ENCODE measurements at places on chromosomes 1 and 21. TPM values are rescaled to one million over a fixed set of nuclear protein-coding genes. Genes with fewer than 3 reads are reported as not detected.

The AHCTF1 gene
- total RNA-seq = 21.1 TPM

The OR2M3 gene
- total RNA-seq = not detected

The PRRX1 gene
- total RNA-seq = 46.3 TPM

The CACNA1S gene
- total RNA-seq = not detected

The PTGFR gene
- total RNA-seq = 1.3 TPM

The C1orf116 gene
- 1.2 TPM for total RNA-seq

The KCNQ4 gene
- 2.8 TPM for total RNA-seq

All from Right ventricle myocardium inferior (tissue), 1 donor.